ENCODE measurements at places on chromosomes 7 and 10.

DNA sequence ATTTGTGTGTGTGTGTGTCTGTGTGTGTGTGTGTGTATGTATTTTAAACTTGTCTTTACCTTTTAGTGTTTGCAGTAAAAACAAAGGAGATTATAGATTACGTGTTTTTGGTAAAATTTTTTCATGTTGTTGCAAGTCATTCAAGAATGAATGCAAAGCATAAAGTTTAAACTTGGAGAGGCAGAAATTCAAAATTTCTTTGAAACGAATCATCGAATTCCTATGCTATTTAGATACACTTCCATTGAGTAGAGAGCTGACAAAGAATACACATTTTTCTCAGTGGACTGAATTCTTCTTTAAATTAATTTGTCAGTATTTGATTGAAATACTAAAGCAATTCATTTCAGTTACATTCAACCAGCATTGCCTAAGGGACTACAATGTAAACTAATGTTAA, 66.0 kb upstream of the HDAC9 start:
- no peak for DNase-seq

DNA sequence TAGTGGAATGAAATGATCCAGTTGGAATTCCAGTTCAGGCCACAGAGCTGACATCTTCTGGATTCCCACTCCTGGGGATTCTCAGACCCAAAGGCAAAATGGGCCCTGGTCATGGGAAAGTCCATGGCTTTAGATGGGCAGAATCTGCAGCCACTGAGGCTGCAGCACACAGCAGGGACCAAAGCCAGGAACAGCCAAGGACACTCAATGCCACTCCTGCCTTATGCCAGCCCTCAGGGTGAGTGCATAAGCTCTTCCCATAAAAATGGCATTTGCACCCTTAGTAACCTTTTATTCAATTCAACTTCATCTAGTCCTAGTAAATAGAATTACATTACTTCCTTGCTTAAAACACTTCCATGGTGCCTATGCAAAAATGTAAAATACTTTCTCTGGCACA, 274.4 kb downstream of the KCNMA1 start:
- DNase-seq: no peak

- DNase-seq: peak; percentile 83
Observed at GRCh38 chr10:101031796-101032636, 982 bp downstream of the SFXN3 start.

GRCh38 chr10:92027141-92027540, 103.6 kb downstream of the BTAF1 start:
- no peak for DNase-seq

GRCh38 chr10:4043897-4044665, 259.1 kb upstream of the KLF6 start:
- DNase-seq: no peak

DNA sequence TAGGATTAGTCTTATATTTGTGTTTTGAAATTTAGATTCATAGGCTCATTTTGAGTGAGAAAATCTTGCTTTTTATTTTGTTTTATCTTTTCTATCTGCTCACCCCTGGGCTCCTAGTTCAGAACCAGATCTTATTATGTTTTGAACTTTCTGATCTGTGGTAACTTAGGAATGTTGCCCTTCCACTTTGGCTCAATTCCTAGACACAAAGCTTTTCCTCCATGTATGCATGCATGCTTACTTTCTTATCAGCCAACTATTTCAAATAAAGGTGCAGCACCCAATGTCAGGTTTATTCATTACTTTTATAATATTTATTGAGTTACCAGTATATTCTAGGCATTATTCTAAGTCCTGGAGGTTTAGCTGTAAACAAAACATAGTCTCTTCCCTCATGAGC, 374.8 kb upstream of the KIAA1217 start:
- no peak for DNase-seq

DNA sequence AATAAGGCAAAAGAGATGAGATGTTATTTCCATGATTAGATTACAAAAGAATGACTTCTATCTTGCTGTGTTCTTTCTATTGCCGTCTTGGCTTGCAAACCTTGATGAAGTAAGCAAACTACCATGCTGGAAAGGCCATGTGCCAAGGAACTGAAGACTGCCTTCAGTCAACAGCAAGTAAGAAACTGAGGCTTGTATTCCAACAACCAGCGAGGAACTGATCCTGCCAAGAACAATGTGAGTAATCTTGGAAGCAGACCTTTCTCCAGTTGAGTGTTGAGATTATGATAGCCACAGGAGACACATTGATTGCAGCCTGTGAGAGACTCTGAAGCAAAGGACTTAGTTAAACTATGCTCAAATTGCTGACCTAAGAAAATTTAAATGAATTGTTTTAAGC, 164.6 kb upstream of the GRM3 start:
- no peak for DNase-seq

DNA sequence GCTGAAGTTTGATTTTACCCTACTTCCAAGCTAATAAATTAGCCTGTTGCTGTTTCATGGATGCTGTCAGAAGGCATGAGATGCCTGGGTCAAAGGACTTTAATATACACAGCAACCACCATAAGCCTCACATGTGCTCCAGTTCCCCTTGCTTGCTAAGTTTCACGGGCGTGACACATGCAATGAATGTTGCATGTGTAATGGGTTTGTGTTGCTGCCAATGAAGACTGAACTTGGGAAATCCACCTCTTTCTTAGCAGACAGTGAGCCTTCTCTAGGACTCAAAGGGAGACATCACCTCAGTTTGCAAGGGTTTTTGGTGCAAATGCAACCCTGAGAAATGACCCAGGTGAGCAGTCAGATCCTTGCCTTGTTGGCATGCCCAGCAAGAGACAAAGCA, 505.5 kb upstream of the PODXL start:
- DNase-seq: no peak

- no peak for DNase-seq
Observed at GRCh38 chr10:79028056-79028430, 40.7 kb upstream of the ZMIZ1 start.

DNA sequence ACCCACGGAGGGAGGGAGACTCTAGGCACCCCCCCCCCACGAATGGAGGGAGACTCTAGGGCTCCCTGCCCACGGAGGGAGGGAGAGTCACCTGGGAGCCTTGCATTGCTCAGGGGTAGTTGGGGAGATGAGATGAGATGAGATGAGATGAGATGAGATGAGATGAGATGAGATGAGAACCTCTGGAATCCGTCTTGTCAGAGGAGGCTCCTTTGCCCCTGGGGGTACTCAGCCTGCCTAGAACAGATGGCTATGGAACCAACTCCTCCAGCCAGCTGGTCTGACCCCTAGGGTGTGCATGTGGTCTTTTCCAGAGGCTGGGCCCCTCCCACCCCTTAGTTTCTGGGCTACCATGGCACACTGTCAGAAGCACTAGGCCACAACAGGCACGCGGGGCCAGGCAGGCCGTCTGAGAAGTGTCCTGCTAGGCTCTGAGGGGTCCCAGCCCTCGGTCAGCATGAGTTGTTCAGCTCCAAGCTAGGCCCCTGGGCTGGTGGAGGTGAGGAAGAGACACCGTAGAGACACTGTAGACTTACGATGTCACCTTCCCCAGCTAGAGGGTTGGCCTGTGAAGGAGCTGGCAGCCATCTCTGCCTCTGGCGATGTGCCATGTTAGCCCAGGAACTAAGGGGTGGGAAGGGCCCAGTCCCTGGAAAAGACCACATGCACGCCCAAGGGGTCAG, 8.8 kb downstream of the TSPAN15 start:
- no peak for DNase-seq

DNA sequence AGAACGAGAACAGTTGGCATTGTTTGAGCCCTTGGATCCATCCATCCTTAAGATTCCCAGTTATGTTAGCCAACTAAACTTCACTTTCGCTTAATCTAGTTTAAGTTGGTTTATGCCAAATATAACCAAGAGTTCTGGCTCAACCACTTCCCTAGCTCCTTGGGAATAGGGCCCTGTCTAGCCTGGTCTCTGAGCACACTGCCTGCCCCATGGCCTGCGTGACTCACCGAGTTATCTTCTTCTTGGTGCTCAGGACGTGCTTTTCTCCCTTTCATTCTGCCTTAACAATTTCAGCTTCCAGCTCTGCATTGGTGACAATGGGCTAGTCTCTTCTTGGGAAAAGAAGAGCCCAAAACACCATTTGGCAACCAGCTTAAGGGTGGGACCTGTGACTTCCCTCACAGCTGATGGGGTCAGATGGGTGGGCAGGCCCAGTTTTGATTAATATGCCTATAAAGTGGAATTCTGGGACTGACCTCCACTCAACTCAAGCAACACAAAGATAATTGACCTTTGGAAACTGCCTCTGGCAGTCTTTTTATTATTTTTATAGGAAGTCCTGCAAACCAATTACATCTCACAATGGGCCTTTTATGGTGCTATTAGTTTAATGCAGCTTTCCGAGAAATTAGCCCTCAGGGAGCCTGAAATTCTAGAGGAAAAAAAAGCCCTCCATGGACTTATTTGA, 126.4 kb downstream of the CFAP58 start:
- no peak for DNase-seq

Data from hippocampal formation (tissue), 2 donors.